Activated effector memory CD4-positive, alpha-beta T cell treated with Interleukin-2 at 50 U/mL for 16 hours (primary cell): ENCODE measurements at places on chromosomes 5 and 9.

DNA sequence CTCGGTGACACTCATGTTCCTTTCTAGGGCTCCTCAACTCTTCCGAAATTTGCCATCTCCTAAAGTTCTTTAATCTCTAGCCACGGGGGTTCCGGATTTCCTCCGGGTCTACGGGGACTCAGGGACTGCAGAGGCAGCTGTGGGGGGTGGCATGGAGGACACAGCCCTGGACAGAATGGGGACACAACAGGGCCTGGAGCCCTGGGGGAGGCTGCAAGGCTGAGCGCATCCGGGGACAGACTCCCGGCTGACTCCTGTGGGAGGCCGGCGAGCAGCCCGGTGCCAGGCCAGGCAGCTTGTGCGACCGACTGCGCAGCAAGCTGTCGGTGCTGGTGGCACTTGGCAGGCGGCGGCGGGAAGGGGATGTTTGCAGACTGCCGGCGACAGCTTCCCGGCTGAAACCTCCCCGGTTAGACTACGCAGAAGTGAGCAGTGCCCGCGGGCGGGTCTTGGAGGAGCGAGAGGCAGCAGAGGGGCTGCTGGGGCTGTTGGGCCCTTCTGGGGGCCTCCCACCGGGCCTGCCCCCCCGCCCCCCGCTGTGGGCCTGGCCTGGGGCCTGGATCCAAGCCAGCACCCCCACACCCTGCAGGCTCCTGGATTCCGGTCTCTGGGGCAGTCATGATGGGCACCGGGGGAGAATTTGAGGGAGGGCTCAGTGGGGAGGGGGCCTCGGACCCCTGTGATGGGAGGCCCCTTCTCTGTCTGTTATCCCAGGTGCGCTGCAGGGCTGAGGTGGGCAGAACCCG, 28.7 kb upstream of the UBAC1 start:
- DNase-seq, result peak; percentile 13

GRCh38 chr9:76486151-76486550, 27.2 kb downstream of the GCNT1 start:
- DNase-seq, result no peak

GRCh38 chr5:37198061-37198460, 51.1 kb downstream of the CPLANE1 start:
- DNase-seq, result no peak

DNA sequence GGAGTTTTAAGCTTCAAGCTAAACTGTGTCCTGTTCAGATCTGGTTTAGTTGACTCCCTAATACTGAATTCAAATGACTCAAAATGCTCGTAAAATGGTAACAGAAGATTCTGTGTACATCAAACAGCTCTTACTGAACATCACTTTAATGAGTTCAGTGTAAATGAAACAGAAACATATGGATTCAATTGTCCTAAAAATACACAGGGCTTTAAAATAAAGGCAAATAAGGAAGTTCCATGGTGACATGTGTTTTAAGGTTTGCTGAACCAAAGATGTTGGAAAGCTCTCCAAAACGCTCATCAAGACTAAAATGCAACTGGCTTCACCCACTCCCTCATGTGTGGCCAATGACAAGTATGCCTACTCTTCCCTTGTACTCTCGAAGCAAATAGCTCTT, 340.0 kb upstream of the PIK3R1 start:
- no peak for DNase-seq

DNA sequence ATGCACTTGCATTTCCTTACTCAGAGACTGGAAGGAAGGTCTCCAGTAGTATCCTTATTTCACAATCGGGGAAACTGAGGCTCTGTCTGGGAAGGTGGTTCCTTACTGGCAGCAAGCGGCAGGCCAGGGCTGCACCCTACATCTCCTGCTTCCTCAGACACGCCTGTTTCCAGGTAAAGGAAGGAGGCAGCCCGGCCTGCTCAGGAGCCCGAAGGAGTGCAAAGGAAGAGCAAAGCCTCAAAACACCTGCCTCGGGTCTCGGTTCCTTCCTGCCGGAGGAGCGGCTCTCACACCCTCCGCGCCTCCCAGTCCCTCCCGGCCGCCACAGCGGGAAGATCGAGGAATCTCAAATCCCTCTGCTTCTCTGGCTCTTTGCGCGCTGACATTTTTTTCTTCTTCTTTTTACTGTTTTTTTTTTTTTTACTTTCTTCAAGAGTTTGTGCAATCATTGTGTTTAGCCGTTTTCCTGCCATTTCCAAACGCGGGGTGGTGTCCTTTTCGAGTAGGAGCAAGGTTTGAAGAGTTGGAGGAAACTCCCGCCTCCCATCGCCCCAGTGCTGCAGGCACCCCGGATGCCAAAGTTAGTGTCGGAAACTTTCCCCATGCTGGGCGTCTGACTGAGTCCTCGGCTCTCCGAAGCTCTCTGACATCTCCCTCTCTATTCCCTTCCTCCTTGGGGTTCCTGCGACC, 1.0 kb downstream of the GGTA1 start:
- no peak for DNase-seq

DNA sequence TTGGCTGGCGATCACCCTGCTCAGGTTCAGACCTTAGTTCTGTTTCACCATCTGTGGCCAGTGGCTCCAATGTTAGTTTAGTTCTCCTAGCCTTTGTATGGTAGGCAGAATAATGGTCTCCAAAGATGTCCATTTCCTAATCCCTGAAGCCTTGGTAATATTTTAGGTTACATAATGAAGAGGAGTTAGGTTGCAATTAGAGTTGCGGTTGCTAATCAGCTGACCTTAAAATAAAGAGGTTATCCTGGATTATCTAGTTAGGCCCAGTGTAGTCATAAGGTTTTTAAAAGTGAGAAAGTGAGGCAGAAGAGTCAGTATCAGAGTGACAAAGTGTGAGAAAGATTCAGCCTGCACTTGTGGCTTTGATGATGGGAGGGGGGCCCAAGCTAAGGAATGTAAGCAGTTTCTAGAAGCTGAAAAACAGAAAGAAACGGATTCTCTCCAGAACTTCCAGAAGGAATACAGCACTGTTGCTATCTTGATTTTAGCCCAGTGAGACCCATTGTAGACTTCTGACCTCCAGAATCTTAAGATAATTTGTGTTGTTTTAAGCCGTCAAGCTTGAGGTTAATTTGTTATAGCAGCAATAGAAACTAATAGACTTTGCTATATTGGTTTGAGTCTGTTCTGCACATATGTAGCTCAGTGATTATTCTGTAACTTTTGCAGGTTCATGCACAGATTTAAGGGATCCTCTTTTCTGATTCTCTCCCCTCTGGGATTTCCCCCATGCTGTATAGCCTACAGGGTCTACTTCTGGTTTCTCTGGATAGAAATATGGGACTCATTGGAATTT, 21.6 kb downstream of the LNPEP start:
- no peak for DNase-seq

GRCh38 chr5:164358531-164359259, 853.3 kb downstream of the MAT2B start:
- DNase-seq, result no peak

- DNase-seq, result no peak
Observed at GRCh38 chr5:80967500-80968181, 7.5 kb downstream of the RASGRF2 start.

DNA sequence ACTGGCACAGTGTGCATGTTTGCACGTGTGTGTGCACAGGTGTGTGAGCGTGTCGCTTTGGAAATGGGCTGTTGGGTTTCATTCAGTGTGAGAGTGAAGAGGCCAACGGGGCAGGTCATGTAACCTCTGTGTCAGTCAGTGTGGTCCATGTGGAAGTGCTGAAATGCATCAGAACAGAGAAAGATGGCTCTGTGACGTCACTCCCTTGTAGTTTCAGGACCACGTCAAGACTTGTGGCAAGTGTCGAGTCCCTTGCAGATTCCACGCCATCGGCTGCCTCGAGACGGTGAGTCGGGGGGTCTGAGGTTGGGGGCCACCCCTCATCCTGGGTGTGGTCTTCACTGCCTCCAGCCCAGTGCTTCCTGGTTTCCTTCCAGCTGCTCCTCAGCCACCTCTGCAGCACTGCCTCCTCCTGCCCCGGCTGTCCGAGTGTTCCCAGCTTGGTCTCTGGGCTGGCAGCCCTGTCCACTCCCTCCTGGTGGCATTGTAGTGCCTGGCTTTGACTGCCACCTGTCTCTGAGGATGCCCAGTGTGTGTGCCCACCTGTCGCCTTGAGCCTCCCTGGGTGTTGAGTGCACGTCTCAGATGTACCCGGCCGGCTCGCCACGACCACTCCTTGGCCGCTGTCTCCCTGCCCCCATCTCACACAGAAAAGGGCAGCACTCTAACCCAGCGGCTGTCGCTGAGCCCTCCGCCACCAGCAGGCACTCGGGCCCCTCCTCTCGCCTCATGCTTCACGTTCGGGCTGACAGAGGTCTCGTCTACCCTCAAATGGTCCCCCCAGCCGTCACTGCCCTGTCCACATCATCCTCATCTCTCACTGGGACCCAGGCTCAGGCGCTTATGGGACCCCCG, 28.0 kb downstream of the FBXW5 start:
- DNase-seq, result no peak

GRCh38 chr5:162474239-162474638, 406.7 kb downstream of the GABRG2 start:
- DNase-seq, result no peak

GRCh38 chr9:1031951-1032601, 18.1 kb upstream of the DMRT2 start:
- DNase-seq, result no peak

DNA sequence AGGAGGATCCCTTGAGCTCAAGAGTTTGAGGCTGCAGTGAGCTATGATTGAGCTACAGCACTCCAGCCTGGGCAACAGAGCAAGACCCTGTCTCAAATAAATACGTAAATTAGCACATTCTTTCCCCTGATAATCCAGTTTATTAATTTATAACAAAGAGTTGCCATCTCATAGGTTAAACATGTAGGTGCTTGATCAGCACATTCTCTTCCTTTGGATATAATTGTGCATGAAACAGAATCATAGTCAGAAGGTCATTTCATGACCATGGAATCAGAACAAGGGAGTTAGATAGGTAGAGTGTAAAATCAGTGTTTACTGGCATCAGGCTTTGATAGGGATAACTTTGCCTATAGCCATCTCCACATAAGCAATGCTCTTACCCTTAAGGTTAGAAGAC, 43.0 kb upstream of the KIAA1958 start:
- no peak for DNase-seq

- DNase-seq, result no peak
Observed at GRCh38 chr5:11483630-11484029, 420.6 kb downstream of the CTNND2 start.

DNA sequence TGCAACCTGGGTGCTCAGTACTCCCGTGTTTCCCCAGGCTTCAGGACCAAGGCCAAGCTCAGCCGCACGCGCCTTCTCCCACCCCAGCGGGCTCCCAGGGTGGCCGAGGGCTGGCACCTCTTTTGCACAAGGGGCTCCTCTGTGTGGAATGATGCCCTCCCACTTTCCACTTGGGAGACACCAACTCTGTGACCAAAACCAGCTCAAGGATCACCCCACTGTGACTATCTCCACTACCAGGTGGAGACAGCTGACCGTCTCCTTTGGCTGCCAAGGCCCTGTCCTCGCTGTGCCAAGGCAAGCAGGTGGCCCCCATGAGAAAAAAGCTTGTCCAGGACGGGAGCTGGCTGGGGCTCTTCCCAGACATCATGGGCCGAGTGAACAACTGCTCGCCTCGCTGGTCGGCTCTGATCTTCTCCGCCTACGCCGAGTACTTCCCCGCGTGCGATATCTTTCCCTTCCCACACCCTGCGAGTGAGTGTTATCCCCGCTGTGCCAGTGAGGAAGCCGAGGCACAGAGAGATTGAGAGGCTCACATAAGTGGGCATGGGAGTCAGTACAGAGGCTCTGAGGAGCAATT, 132.8 kb downstream of the ZNF354C start:
- no peak for DNase-seq

DNA sequence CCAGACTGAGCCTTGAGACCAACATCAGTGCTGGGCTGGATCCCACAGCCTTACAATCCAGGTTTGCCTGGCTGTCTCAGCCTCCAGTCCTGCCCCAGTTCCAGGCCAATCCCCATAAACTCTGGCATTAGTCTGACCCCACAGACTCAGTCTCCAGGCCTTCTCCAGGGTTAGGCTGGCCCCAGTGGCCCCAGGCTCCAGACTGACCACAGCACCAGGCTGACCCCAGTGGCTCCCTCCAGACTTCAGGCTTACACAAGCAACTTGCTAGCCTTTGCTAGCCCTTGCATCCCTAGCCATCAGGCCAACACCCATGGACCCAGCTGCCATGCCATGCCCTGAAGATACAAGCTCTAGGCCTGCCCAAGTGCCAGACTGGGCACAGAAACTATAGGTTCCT, 1326.0 kb upstream of the C9orf72 start:
- no peak for DNase-seq

- DNase-seq, result peak; percentile 70
Observed at GRCh38 chr9:33446946-33447798, at the start of gene AQP3. Gene AQP3 (minus strand): TSS chr9:33447593. CDS start chr9:33447530, 63 bp downstream.

GRCh38 chr5:106006242-106006641, 1664.5 kb downstream of the EFNA5 start:
- no peak for DNase-seq
